Stimulated activated CD4-positive, alpha-beta T cell treated with anti-CD3 and anti-CD28 coated beads, Interleukin-2, amount 100 ng/mL, for 24 hours (primary cell): ENCODE measurements at places on chromosomes 12 and 14.
A peak's percentile ranks its signal among the peaks of the same experiment; 100 is the strongest.

- DNase-seq: no peak
Measured at GRCh38 chr12:113322343-113322742, 12.6 kb downstream of the SLC8B1 start.

- DNase-seq: no peak
Measured at GRCh38 chr14:67673451-67673850, 981 bp downstream of the VTI1B start.

DNA sequence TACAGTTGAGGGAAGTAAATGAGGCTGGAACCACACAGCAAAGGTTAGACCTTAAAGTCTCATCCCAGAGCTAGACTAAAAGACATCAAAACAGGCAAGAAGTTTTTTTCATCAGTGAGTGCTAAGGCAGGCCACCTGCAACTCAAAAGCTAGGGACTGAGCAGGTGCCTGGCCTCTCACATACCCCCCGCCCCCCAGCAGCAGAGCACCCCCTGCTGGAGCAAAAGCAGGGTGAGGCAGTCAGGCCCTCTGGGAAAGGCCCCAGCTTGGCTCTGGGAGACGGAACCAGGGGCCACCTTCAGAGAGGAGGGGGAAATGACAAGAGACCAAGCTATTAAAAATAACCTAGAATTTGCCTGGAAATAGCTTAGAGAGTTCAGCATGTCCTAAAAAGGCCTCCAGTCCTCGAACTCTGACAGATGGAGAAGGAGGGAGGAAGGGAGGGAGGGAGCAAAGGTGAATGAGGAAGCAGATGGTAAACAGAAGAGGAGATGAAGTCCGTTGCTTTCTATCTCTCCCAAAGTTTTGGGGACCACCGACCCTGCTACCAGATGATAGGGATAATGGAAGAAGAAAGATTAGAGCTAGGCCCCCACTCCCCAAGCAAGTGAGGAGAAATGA is 1.8 kb downstream of the ITGA7 start:
- no peak for DNase-seq

- no peak for DNase-seq
Measured at GRCh38 chr14:103733651-103734050, 18.0 kb downstream of the ZFYVE21 start.

DNA sequence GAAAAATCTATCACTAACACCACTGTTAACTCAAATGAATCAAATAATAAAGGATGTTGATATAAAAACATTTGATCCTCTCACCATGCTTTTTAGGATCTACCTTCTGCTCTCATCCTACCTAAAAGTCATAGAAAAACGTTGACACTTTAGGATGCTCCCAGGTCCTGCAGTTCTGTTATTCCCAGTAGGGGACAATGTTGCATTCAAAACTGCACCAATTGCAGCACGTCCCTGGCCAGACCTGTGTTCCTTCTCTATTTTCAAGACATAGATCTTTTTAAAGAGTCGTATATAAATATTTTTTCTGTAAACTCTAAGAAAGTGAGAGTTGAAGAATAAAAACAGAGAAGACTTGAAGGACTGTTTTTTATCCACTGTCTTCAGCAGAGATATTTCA is 8.8 kb downstream of the AICDA start:
- no peak for DNase-seq

- no peak for DNase-seq
Measured at GRCh38 chr14:96851694-96852381, 54.7 kb downstream of the VRK1 start.

- no peak for DNase-seq
Measured at GRCh38 chr14:106837870-106838269, 1311.5 kb downstream of the TMEM121 start.

DNA sequence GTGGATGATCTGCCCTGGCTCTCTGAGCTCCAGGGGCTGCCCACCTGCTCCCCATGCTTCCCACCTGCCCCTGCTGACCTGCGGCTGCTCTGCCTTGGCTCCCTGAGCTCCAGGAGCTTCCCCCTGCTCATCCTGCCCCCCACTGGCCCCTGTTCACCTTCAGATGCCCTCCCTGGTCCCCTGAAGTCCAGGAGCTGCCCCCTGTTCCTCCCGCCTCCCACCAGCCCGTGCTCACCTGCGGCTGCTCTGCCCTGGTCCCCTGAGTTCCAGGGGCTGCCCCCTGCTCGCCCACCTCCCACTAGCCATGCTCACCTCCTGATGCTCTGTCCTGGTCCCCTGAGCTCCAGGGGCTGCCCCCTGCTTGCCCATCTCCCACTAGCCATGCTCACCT is 219.7 kb downstream of the TMEM121 start:
- no peak for DNase-seq

DNA sequence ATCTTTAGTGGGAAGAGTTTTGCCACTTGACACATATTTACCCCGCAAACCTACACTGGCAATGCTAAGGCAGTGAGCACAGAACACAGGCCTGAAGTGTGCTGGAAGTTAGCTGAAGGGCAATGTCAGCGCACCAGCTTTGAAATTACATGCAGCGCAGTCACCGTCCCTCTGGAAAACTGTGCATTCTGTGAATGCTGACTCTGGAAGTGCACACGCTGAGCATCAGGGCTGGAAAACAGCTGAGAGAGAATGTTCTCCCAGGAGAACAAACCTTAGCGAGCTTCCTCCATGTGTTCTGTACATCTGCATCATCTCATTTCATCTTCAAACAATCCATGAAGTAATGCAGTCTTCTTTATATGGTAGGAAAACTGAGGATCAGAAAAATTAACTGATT is 448.2 kb downstream of the NRXN3 start:
- DNase-seq: no peak

DNA sequence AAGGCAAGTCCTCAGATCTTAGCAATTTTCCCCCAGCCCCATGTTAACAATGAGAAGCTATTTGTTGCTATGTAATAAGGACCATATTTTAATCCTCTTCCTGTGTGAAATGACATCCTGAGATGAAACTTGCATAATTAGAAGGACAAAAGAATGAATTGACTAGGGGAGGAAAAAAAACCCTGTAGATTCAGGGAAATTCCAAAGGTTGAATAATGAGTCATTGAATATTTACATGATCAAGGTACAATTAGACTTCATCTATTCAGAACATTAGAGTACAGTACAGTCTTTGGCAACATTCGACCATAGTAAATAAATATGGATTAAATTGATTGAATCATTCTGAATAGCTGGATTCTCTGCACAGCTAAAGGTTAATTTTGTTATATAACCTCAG is 9.4 kb downstream of the MYBPC1 start:
- no peak for DNase-seq

GRCh38 chr12:114936148-114937079 is 252.4 kb upstream of the TBX3 start:
- no peak for DNase-seq

GRCh38 chr12:125122668-125123067 is 57.4 kb downstream of the AACS start:
- DNase-seq: no peak

DNA sequence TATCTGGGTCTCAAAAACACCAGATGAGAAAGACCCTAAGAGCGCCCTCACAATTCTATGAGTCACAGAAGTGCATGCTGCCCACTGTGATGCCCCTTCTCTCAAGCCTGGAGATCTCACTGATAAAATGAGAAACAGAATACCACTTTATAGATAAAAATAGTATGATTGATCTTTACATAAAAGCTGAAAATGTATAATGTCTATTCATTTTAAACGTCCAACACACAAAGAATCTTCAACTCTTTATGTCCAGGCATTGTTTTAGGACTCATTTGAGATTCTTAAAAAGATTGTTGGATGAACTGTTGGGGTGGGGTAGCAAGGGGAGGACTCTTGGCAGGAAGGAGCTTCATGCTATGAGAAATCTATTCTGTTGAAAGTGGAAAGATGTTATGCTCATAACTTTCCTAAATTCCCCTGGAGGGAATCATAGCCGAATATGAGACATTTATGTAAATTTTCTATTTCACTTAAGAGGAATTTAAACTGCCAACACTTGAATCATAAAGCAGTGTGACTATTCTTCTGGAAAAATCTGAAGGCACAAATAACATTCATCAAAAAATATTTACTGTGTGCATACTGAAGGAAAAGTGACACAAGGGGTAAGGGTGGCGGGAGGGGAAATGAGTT is 174.6 kb downstream of the STXBP6 start:
- no peak for DNase-seq

- no peak for DNase-seq
Measured at GRCh38 chr12:10121278-10121677, 8.7 kb downstream of the CLEC7A start.

DNA sequence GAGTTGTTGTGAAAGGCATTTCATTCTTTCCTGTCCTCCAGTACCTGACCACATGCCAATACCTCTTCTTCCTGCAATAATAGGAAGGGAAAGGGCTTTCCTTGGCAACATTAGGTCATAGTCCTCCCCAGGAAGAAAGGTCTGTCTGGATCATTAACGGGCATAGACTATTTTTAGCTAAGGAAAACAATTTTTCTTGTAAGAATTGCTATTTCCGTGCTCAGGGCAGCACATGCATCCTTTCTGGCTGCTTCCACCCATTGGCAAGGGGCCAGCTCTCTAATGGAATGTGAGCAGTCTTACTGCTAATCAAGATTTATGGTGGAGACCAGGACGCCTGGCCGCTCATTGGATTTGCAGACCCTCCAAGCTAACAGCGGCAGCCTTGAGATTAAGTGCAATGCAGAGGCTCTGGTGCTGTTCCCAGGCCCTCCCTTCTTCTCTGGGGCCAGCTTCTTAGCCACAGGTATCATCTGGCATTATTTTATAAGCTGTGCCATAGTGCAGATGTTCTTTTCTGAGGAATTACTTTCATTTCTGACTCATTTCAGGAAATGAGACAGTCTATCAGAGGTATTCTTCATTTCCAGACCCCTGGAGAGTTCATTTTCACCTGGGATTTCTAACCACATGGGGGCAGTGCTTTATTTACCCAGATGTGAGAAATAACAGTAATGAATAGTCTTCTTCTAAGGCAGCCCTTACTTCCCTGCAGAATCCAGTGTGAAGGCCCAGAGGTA is 52.9 kb downstream of the ANO6 start:
- no peak for DNase-seq

GRCh38 chr14:41899416-41899815 is 292.7 kb downstream of the LRFN5 start:
- DNase-seq: no peak

DNA sequence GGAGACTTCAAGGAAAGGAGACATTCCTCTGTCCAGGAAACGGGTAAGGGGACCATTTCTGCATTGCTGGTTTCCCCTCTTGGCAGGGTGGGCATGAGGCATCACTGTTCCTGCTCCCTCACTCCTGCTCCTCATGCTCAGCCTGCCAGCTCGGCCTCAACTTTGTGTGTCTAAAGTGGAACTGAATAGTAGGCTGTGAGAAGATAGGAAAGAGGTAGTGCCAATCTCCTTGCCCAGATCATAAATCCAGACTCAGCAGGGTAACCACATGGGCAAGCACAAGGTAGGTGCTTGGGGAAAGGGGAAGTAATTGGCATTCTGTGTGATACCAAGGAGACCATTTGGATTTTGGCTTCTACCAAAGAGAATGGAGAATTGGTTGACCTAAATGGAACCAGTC is 2.6 kb downstream of the LTB4R start:
- DNase-seq: no peak

DNA sequence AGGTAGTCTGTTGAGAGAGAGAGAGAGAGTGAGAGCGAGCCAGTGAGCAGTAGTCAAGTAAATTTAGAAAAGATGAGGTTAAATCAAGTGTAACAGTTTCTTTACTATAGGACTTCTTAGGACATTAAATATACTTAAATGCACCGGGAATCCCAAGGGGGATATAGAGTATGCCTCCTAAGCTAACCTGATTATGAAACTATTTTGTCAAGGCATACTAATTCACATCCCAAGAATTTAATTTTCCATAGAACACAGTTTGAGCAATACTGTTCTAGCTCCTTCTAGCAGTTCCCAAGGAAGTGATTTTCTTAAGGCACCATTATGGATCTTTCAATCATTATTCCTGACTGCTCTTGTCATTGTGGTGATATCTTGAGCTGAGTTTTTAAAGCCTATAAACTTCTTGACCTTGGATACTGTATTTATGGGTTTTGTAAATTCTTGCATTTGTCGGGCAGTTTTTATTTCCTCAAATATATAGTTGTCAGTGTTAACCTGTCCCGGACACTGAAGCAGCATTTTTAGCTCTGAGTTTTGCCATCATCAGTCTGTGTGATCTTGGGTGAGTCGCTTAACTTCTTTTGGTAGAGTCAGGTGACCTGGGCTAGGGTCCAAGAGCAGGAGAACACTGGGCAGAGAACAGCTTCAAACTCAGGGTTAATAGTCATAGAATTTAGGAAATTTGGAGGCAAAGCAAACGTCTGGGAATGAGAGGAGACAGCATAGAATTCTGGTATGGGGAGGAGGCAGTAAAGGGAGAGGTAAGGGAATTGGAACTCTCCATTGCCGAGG is 196.5 kb upstream of the FRMD6 start:
- DNase-seq: no peak

DNA sequence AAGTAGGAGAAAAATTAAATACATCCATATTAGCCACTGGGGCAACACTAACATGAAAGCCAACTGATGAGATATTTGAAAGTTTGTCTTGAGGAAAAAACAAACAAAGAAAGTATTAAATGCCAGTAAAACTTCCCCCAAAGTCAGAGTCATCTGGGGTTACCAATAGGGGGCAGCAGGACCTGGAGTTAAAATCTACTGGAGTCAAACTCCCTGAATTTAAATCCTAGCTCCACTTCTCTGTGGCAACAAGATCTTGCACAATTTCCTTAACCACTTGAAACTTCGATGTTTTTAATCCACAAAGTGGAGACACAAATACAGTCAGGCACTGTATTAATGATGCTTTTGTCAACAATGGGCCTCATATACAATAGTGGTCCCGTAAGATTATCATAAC is 14.4 kb downstream of the PLEKHG7 start:
- DNase-seq: no peak

DNA sequence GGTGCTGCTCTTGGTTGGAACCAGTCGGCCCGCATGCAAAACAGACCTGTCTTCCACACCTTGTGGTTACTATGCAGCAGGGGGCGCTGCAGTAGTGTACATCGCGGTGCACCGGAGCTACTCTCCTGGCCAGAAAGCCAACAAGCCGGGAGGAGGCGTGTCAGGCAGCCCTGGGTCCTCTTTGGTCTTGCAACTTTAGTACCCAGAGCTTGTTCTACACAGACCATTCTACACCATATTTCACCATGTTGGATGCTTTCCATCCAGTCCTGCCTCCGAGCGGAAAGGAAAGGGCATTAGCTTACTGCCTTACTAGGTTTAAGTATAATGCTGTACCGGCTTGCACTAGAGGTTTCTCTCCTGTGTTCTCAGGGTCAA is 927 bp upstream of the TMTC2 start:
- DNase-seq: peak; percentile 95

DNA sequence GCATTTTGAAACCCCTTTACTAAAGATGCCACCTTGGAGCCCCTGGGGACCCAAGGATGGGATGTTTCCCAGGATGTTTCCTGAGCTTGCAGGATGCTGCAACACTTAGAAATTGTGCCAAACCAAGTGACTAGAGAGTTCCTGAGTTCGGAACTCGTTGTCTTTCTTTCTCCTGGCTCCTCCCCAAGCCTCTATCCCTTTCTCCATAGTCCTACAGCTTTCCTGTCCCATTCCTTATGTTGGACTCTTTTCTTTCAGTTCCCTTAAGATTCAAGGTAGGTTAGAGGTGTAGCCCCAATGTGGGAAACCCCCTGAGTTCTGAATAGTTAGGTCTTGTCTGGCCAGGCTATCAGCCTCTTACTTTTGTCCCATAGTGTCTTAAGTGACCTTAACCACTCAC is 1.4 kb upstream of the KIF5A start:
- DNase-seq: no peak
